ENCODE measurements at places on chromosomes 5 and 9.

- DNase-seq, result no peak
These were observed 101.0 kb downstream of the PIP5K1B start for GRCh38 chr9:68805890-68806517.

- no peak for DNase-seq
These were observed 59.1 kb downstream of the PHF2 start for GRCh38 chr9:93635186-93636107.

- DNase-seq, result no peak
These were observed 213.2 kb downstream of the TMC1 start for GRCh38 chr9:72734631-72735030.

- DNase-seq, result no peak
These were observed 24.1 kb downstream of the IL33 start for GRCh38 chr9:6239694-6240093.

DNA sequence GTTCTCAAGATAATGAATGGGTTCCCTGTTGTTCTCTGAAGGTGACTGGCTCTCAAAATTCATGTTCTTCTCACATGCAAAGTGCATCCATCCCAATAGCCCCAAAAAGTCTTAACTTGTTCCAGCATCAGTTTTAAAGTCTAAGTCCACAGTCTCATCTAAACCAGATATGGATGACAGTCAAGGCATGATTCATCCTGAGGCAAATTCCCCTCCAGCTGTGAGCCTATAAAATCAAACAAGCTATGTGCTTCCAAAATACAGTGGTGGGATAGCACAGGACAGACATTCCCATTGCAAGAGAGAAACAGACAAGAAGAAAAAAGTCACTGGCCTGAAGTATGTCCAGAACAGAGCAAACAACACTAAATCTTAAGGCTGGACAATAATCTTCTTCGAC is 25.4 kb downstream of the FBXO10 start:
- DNase-seq, result no peak

DNA sequence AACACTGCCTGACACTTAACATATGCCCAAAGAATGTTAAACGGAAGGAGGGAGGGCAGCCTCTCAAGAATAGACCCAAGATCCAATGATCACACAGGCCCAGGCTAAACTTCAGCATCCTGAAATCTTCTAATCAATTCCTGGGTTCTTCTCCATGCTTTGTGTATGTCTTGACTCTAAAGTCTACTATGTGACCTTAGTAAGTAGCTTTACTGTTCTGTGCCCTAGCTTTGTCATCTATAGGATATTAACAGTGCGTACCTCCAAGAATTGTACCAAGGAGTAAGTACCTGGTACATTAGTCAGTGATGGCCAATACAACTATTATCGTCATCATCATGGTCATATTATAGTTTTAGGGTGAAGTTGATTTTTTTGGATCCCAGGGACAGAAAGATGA is 96.6 kb downstream of the SGCD start:
- no peak for DNase-seq

DNA sequence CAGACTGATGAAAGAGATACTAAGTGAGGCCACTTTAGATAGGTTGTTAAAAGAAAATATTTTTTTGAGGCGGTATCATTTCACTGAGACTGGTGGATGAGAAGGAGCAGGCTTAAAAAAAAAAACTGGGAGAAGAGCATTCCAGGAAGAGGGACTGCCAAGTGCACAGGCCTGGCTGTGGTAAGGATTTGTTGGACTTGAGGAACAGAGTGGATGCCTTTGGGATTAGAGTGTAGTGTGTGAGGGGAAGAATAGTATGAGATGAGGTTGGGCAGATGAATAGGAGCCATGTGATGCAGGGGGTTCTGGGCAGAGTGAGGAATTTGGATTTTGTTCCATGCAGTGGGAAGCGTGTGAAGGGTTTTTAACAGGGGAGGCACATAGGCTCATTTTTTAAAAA is 57.9 kb downstream of the PBX3 start:
- peak; percentile 60 for DNase-seq
